ENCODE measurements at places on chromosomes 4 and X. TPM values are rescaled to one million over a fixed set of nuclear protein-coding genes. Genes with fewer than 3 reads are reported as not detected.

DNA sequence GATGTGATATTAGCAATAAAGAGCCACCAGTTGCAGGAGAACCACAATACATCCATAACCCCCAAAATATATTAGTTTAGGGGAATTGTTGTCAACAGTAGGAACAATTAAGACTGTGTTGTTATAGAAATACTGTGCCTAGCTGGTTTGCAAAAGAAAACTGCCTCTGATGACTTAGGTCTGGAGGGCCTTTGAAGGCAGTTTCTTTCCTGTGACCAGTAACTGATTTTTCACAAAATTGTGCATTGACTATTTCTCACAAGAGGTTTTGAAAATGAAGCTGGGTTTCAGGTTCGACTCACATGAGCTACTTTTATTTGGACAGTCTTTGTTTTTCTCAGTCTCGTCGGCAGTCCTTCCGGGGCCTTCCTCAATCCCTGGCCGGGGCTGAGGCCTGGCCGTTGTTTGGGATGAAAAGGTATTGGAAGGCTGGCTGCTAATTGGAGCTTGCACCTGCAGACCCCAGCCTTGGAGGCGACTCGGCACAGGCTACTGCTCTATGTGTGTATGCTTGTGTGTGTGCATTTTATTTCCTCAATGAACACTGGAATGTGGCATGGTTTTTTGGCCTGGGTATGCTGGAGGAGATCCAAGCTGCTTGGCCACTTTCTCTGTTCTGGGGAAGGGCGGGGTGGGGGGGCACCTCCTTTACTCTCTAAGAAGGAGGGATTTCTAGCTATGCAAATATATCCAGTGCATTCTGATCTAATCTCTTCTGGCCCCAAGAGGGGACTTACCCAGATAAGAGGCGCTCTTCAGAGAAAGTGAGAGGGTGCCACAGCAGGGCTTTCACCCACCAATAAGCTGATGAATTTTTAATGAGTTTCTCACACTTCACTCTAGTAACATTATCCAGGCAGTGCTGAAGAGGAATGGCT is 49.5 kb upstream of the LNX1 start:
- DNase-seq = no peak

GRCh38 chr4:104217526-104217925 is 277.2 kb downstream of the CXXC4 start:
- DNase-seq = no peak

GRCh38 chr4:127134490-127134889 is 498.3 kb upstream of the INTU start:
- no peak for DNase-seq

GRCh38 chr4:48620093-48620492 is 130.0 kb downstream of the ZAR1 start:
- no peak for DNase-seq

DNA sequence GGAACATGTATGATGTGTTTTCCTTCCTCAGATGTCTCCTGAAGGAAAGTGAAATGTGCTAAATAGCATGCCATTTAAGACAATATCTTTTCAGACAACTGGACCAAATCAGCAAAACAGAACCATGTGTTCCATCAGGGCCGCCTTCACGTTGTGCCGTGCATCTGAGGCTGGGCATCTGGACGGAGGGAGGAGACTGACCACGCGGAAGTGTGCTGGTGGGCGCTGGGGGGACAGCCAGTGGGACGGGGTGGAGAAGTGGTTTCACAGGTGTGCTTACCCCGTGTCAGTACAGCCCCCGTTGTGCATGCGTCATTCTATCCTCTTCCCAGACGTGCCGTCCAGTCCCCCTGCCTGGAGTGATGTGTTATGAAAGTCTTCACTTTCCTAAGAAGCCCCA is 342.1 kb upstream of the FAT1 start:
- no peak for DNase-seq

DNA sequence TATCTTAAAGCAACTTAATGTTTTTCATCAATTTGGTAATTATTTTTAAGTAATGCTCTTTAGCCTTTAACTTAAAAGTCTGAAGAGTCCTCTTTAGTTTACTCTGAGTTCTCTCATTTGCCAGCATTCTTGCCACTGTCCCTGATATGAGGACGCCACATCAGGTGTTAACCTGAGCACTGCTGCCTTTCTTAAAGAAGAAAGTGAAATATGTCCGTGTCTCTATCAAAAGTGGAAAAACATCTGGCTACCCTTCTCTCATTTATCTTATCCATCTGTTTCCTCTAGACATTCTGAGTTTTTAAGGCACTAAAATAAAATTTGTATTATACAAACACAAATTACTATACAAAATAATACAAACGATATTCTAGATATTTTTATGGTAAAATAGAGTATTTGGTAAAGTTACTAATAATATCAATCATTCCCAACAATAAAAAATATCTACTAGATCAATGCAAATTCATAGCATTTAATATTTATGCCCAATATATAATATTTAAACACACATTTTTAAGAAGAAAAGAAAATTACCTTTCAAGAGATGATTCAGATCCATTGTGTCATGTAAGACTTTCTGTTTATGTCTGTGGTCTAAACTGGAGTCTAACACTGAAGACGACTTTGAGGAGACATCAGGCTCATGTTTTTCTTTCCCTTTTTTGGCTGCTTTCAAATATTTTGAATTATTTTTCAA is 14.0 kb downstream of the CFAP97 start:
- no peak for DNase-seq

- no peak for DNase-seq
These were observed 12.4 kb downstream of the EDNRA start for GRCh38 chr4:147493307-147493706.

DNA sequence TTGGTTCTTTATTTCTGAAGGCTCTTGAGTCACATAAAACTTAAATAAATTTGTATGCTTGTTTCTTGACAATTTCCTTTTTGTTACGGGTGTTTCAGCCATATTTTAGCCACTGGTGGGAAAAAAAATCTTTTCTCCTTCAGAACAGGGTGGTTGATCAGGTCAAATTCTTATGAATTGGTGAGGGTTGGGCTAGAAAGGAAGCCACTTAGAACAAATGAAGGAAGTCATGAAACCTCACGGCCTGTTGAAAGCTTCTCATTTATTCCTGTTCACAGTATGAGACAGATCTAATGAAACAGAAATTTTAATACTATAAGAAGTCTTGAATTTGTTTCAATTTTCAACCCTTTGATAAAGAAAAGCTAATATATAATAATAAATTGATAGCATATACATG is 12.1 kb upstream of the PDLIM5 start:
- no peak for DNase-seq

GRCh38 chr4:123466080-123466785 is 69.6 kb downstream of the SPRY1 start:
- DNase-seq = no peak

DNA sequence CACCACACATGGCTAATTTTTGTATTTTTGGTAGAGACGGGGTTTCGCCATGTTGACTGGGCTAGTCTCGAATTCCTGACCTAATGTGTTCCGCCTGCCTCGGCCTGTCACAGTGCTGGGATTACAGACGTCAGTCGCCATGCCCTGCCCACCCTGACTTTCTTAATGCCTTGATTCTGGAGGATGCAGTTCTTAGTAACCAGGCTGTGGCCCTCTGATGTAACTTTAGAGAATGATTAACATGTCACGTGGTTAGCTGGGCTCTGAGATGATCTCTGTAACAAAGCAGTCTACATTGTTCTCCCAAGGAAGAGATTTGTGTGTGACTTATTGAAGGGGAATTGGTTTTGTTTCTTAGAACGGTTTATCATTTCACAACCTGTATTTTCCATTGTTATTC is 30.6 kb downstream of the ANK2 start:
- no peak for DNase-seq

DNA sequence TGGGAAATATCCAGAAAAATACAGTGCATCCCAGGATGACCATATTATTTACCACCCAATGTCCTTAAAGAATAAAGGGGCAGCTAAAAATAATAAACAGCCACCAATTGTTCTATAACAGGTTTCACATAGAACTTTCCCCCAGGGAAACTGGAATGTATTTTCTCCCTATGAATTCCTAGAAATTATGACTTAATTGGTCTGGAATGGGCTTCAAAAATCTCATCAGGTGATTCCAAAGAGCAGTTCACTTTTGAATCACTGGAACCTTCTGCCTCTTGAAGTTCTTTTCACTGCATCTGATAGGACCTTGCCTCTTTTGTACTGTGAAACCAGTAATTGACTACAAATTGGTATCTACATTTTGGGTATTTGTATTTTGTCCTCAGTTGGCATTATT is 119.3 kb downstream of the ZNF330 start:
- no peak for DNase-seq

DNA sequence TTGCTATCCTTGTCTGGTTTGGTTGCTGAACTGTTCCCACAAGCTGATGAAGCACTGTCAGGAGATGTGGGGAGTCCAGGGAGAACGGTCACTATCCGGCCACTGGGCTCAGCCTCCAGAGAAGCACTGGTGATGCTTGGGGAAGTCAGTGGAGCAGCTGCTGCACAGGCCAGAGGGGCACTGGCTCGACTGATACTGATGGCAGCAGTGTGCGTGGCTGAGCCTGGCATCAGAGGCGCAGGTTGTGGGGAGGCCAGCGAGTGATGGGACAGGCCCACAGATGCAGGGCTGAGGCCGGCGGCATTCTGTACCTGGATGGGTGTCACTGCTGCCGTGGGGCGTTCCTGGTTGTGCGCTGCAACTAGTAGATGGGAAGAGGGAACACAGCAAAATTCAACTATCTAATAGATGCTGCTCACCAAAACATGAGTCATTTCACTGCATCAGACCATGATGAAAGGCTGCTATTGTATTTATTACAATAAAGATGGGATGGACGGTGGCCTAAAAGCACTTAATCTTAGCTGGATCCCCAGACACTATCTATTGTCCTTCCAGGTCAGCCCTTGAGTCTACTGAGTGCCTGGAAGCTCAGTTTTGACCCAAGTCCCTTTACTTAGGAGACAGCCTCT is 106.3 kb upstream of the CBR4 start:
- no peak for DNase-seq

DNA sequence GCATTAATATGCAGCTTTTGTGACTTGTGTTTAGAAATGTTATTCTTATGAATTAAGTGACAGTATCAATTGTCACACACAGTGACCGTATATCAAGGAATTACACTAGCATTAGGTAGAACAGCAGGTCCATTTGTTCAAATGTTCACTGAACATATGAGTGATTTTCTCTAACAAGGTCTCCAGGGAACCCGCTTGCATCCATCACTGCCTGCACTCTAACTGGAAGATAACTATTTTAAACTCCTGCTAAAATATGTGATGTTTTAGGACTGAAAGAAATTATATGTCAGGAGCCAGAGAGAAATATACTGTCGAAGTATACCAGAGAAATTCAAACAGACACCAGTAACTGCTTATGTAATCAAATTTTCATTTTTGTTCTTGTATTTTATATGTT is 1395.7 kb downstream of the PCDH18 start:
- DNase-seq = no peak

- DNase-seq = no peak
These were observed 57.1 kb upstream of the PRDM8 start for GRCh38 chr4:80140194-80140593.

- no peak for DNase-seq
These were observed 74.1 kb downstream of the TSPAN5 start for GRCh38 chr4:98584265-98584664.

DNA sequence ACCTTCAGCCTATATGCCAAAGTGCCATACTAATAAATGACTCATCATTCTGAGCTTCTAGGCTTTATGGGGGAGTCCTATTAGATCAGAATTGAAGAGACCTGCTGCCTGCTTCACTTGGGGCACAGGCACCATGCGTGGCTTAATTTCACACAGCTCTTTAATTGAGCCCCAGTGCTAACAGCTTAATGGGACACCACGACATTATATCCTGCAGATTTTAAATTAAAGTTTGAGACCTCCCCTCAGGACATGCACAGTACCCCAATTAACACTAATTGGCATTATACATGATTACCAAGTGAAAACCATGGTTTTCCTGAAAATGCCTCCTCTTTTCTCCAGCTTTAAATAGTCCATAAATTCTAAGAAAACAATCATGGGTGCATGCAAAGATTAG is 6.8 kb downstream of the C1QTNF7 start:
- no peak for DNase-seq

The TBC1D9 gene
- 16.9 TPM for total RNA-seq

The EPGN gene
- total RNA-seq = not detected

The HERC6 gene
- 7.3 TPM for total RNA-seq

The DDIT4L gene
- total RNA-seq = 4.4 TPM

The FGB gene
- total RNA-seq = 1.5 TPM

The WAS gene
- total RNA-seq = 7.3 TPM

The TLR10 gene
- not detected for total RNA-seq

The RNF212 gene
- 0.76 TPM for total RNA-seq

The CPE gene
- total RNA-seq = 334 TPM

The PROM1 gene
- total RNA-seq = 0.43 TPM

The SOD3 gene
- total RNA-seq = 289 TPM

The MID1IP1 gene
- total RNA-seq = 36.7 TPM

Measured in posterior vena cava (tissue), 2 donors.